ENCODE measurements at places on chromosomes 5 and 9.

DNA sequence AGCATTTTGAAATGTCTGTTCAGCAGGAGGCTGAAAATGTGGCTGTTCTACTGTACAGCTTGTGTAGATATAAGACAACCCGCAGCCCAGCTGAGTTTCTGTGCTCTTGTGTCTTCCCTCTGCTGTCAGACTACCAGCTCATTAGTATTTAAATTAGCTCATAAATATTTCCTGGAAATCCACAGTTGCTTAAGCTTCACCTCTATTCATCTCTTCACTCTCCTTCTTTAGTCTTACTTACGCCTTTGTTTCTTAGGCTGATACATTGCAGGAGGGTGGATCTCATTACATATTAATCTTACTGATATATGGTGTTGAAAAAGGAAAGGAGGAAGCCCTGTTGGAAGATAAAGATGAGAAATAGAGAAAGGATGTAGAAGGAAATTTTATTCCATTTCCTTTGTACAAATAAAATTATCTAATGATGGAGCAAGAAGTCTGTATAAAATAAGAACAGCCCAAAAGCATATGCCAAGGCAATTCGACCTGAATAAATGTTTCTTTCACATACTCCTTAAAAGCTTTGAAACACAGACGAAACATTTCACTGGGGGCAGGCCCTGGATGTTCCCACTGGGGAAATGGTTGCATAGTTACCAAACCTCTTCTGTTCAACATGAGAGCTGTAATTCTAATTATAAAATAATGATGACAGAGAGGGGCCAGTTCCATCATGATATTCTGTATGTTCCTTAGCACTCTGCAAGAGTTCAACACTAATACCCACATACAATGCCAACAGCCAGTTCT, 111.8 kb upstream of the APC start:
- no peak for DNase-seq

DNA sequence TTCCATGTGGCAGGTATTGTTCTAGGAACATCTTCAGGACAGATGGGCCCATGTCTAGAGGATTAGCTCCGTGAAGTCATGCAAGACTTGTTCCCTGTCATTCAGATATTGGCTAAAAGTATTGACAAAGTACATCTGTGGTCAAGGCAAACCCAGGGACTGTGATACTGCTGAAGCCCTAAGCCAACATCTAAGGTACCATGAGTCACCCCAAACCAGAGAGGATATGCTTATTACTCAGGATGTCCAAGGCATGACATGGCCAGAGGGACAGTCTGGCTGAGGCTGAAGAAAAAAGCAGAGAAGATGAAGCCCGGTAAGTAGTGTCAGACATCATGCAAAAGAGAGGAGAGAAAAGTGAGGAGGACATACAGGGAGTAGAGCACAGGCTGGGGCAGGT, 31.0 kb downstream of the HMHB1 start:
- no peak for DNase-seq

DNA sequence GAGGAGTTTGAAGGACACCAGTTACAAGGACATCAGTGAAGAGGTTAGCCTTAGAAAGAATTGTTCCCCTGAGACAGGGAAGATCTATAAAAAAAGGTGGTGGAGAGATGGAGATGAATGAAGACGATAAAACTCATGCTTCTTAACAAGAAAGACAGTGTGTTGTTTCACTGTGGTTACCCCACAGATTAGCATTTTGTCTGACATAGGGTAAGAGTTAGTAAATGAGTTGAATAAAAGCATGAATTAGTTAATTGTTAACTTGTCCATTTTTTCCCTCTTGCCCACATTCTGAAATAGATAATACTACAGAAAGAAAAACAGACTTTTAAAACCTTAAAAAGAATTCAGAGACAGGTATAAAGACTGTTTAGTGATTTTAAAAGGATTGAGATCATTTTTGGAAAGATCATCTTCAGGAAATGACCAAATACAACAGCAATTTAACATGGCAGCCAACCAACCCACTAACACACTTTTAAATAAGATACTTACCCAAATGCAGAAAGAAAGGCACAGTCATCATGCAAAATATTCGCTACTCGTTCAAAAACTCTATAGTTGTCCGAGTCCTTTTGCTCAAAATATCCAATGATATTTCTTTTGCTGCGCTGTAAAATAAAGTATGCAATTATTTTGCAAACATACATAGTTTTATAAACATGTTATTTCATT, 78.5 kb downstream of the ERP44 start:
- DNase-seq = no peak

- DNase-seq = no peak
Measured at GRCh38 chr9:4798281-4799032, 5.7 kb downstream of the RCL1 start.

GRCh38 chr5:168227001-168227400, 64.4 kb upstream of the WWC1 start:
- no peak for DNase-seq
